ENCODE measurements at places on chromosomes 5 and 9.

GRCh38 chr5:34517249-34517648 is 138.9 kb upstream of the RAI14 start:
- DNase-seq, result no peak

GRCh38 chr9:107789001-107789700 is 299.6 kb upstream of the KLF4 start:
- DNase-seq, result no peak

DNA sequence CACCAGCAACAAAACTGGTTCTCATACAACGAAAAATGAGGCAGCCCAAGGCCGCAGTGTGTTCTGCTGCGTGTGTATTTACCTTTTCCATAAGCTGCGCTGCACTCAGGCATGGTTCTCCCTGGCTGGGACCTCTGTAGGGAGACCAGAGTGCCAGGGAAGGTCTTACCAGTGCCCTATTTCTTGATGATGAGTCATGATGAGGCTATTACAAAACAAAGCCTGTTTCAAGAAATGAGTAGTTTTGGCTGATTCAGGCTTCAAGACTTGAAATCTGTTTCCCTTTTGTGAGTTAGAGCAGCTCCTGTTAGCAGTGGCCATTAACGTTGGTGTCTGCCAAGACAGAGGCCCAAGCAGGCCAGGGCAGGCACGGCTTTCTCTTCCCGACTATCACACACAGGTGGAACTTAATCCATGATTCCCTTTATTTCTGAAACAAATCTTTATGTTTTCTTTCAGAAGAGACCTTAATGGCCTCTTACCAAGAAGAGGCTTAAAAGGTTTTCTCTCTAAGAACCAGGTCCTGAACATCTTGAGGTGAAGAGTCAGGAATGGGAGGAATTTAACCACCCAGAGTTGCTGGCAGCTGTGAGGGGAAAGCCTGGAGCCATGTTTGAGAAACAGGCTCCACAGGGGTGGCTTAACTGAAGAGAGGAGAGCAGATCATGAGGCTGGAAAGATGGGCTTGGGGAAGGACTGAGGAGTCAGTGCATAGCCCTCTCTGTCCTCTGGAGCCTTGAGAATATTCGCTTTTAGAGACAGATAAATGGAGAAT is 41.4 kb upstream of the TIFAB start:
- no peak for DNase-seq

DNA sequence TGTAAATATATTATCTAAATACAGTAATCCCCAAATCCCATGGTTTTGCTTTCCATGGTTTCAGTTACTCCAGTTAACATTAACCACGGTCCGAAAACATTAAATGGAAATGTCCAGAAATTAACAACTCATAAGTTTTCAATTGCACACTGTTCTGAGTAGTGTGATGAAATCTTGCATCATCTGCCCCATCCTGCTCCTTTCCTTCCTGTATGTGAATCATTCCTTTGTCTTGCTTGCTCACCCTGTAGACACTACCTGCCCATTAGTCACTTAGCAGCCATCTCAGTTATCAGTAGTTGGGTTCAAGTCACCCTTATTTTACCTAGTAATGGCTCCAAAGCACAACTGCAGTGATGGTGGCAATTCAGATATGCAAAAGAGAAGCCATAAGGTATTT is 1568.5 kb upstream of the WWC1 start:
- no peak for DNase-seq

GRCh38 chr5:9869616-9870288 is 239.6 kb upstream of the TAS2R1 start:
- no peak for DNase-seq

DNA sequence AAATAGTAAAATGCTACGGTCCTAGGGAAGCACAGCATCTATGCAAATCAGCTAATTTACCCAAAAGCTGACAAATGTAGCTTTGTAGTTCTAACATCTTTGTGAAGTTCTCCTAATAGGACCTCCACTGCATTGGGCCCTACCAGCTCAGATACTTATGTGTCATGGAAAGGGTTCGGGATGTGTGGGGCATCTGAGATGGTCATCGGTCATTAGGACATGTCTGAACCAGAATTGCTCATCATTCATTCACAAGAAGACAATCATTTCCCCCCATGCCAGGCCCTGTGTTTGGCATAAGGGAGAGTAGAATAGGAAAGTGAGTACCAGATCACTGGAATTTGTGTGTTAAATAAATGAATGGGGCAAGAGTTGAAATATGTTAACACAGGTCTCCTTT is 35.7 kb downstream of the PWWP2A start:
- no peak for DNase-seq

GRCh38 chr5:96614110-96614691 is 48.0 kb upstream of the CAST start:
- peak; percentile 75 for DNase-seq

GRCh38 chr5:128192368-128192767 is 108.8 kb downstream of the SLC12A2 start:
- no peak for DNase-seq

DNA sequence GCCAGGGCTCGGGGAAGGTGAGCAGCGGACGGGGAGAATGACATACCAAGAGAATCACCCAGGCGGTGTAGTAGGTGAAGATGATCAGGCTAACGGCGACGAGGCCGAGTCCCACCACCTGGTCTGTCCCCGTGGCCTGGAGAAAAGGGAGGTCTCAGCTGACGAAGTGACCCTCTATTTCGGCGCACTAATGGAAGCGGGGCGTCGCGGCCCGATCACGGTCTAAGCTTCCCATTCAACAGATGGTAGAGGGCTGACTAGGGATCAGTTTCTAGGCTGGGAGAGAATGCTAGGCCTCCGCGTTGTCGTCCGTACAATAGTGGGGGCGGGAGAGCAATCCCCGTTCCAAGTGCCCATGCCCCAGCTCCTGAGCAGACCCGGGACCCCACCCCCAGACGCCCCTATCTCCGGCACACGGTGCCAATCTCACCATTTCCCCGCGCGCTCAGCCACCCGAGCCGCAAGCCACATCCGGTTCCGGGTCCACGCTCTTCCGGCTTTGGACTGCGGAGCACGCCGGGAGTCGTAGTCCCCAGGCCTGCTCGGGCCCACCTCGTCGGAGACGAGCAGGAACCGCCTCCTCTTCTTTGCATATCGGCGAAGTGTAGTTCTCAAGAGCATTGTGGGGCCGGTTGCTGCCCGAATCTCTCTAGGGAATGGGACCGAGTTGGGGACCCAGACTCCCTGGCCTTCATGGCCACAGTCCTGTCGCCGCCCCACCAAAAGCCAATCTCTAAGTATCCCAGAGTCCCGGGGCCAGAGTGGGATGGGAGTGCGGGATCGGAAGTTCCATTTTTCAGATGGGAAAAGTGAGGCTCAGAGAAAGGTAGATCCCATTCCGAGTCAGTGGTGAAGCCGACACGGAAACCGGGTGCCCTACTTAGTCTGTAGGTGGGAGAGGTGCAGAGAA is at the start of gene DPM2:
DPM2 (minus strand) TSS at position 467 of the 910 bp plus-strand sequence; CDS start at position 433, 34 bp downstream.
- peak; percentile 86 for DNase-seq

All from NCI-H774 (cell line).